ENCODE measurements at places on chromosomes 5 and 9.

- DNase-seq: no peak
These were observed 15.1 kb upstream of the ISOC1 start for GRCh38 chr5:129079496-129079895.

DNA sequence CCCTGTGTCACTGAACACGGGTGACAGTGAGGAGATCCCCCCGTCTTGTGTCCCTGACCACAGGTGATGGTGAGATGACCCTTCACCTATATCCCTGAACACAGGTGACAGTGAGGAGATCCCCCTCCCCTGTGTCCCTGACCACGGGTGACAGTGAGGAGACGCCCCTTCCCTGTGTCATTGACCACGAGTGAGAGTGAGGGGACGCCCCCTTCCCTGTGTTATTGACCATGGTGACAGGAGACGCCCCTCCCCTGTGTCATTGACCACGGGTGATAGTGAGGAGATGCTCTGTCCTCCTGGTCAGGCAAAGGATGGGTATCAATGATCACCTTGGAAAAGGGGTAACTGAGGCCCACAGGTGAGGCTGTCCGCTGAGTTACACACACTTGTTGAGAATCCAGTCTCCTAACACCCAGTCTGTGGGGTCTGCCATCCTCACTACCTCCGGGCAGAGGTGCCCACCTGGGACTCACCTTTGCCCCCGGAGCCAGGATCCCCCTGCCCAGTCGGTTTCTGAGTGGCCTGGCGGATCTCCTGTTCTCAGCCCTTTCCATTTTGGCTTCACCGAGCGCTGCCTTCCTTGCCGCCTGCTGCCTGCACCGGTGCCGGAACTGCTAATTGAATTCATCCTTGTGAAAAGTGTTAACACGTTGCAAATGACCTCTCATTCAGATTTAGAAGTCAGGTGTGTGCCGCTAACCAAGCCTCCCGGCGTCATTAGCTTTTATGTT is 68.2 kb upstream of the BARHL1 start:
- DNase-seq: no peak

DNA sequence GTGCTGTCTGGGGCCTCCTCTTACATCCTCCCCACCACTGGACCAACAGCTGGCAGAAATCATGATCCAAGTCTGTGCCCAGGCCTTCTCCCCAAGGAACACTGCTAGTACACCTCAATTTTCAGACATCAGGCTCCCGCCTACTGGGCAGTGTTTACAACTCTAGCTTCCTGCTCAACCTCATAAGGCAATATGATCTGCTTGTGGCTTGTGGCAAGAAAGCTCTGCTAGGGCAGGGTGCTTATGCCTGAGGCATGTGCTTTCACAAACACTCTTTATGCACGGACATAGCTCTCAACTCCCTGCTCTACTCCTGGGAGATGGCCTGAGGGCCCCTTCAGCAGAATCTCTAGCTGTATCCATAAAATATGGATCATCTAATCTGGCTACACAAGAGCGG is 32.5 kb downstream of the SH3TC2 start:
- DNase-seq: no peak

- no peak for DNase-seq
These were observed 90.9 kb upstream of the PPP1R2B start for GRCh38 chr5:156759156-156759555.

DNA sequence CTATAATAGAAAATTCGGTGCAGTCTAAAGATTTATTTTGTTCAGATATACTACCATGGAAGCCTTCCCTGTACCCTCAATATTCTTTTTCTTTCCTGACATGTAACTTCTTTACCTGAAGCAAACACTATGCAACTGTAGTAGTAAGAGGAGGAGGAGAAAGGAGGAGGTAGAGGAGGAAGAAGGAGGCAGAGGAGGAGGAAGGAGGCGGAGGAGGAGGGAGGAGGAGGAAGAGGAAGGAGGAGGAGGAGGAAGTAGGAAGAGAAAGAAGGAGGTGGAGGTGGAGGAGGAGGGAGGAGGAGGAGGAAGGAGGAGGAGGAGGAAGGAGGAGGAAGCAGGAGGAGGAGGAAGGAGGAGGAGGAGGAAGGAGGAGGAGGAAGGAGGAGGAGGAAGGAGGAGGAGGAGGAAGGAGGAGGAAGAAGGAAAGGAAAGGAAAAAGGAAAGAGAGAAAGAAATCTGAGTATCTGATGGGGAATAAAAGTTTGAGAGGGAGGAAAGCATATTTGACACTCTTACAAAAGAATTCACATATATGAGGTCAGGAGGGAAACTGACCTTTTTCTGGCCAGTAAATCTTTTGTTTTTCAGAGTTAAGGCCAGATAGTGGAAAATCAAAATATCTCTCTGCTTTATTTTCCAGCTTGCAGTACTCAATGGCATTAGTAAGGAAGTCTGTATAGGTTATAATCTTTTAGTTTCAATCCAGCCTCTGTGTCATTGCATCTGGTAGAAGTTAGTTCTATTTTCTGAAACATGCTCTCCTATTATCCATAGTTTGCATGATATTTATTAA is 114.5 kb upstream of the LPAR1 start:
- no peak for DNase-seq

GRCh38 chr9:121658166-121658565 is 6.7 kb downstream of the DAB2IP start:
- DNase-seq: no peak

DNA sequence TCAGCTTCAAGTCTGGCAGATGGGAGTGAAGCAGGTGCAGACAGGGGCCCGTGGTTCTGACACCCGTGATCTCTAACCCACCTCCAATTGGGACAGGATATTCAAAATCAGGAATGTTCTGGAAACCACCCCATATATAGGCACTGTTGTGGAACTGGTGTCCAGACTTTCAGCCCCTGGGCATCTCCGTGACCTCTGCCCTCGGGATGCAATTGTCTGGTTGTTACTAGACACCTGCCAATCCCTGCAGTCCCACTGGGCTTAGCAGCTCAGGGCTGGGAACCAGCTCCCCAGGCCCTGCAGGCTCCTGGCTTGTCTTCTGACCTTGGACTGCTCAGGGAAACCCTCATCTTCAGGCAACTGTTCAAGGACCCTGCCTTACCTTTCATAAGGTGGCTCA is 38.8 kb downstream of the NTNG2 start:
- no peak for DNase-seq

DNA sequence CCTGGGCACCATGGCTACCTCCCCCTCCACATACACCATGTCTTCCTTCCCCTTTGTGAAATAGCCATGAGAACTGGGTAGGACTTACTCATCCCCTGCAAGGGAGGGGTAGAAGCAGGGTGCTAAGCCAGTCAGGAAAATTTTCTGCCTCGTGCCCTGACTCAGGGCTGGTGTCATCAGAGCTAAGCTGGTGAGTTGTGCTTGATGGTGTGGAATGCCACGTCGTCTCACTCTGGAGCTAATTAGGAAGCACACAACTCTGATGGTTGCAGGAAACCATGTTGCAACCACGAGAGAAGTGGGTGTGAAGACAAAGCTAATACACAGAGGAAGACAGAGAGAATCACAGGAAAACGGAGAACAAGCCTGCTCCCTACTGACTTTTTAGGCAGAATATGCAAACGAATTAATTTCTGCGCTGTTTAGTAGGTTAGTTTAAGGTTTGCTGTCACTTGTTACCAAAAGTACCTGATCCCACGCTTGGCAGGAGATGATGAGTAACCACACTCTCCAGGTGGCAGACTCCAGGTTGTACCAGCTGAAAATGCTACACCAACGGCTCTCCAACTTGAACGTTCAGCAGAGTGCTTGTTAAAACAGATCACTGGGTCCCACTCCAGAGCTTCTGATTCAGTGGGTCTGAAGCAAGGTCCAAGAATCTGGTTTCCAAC is 54.5 kb downstream of the STK10 start:
- DNase-seq: no peak

DNA sequence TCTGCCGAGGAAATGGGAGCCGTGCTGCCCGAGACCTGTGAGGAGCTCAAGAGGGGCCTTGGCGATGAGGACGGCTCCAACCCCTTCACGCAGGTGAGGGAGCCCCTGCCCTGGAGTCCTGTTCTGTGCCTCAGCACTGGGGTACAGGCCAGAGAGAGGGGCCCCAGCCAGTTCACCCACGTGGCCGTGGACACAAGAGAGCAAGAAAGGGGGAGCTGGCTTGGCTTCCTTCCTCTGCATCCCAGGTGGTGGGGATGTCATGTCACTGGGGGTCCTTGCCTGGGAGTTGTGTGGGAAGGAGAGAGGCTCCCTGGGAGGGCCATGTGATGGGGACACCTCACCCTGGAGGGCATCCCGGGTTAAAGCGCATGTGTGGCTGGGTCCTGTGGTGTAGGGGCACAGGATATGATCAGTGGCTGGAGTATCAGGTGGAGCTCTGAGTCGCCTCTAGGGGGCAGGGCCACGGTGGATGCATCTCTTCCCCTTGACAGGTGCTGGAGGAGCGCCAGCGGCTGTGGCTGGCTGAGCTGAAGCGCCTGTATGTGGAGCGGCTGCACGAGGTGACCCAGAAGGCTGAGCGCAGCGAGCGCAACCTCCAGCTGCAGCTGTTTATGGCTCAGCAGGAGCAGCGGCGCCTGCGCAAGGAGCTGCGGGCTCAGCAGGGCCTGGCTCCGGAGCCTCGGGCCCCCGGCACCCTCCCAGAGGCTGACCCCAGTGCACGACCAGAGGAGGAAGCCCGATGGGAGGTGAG is 7.5 kb downstream of the N4BP3 start:
- DNase-seq: peak; percentile 25

- DNase-seq: no peak
These were observed 12.6 kb downstream of the IRX2 start for GRCh38 chr5:2738700-2739359.

DNA sequence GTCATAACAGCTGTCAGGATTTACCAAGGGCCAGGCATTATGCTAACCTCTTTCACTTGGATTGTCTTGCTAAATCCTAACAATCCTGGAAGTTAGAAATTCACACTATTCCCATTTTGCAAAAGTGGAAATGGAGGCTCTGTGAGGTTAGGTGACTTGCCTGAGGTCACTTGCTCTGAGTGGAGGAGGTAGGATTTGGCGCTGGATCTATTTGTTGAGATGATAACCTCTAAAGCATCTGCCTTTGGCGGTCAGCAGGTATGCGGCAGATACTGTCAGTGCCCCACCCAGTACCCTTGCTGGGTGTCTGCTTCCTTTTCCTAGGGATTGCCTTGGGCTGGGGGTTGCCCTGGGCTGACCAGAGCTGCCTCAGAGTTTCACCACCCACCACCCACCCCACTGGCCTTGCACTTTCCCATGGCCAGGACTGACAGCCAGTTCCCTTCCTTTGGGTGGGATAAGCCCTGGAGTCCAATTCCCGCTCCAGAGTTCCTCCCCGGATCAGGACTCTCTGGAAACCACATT is 164.8 kb upstream of the MSX2 start:
- DNase-seq: no peak

DNA sequence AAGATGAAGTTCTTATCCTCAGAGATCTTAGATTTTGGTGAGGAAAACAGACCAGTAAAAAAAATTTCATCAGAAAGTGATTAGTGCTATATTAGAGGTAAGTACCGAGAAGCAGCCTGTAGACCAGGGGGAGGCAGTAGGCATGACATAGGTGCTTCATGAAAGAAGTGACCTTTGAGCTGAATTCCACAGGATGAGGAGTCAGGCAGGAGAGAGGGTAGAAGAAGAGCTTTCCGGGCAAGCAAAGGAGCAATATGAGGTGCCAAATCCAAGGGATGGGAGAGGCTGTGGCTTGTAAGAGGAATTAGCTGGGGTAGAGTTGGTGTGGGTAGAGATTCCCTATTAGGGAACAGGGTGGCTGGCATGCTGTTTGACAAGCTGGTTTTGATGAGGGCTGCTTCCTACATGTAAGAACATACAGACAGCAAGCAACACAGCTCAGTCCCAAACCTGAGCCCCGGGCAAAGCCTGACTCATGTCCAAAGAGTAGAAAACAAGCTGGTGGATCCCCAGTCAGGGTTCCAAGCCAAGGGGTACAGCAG is 48.4 kb upstream of the PWWP2A start:
- DNase-seq: no peak

DNA sequence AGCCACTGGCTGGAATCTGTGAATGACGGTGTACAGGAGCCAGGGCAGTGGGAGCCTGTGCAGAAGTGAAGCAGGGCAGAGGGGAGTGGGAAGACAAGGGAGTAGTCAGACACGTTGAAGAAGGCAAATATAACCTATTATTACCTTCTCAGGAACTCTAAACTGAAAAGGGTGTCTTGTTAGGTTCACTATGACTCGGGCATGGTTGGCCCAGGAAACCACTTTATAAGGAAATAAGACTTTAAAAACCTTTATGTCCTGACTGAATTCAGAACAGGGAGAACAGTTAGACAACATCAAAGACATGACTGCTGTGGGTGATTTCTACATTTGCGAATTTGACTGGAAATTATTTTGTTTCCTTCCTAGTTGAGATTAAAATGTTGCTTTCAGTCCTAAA is 107.5 kb downstream of the ACER2 start:
- no peak for DNase-seq

- no peak for DNase-seq
These were observed 64.4 kb upstream of the TNFSF8 start for GRCh38 chr9:114994768-114995167.

DNA sequence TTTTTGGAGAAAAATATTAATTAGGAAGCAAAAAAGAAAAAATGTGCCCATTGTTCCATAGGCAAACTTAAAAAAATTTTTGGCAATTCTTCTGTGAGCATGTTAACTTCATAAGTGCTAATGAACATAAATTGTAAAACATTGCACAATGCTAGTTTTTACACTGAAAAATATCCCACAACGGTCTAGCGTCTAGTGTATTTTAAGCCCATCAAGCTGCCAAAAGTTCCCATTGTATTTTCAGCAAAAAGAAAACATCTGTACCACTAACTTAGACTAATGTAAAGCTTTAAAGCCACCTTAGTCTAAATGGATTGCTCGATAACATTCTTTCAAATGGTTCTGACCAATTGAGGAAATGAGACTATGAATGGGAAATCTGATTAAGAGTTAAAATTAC is 2.8 kb downstream of the NR6A1 start:
- no peak for DNase-seq

DNA sequence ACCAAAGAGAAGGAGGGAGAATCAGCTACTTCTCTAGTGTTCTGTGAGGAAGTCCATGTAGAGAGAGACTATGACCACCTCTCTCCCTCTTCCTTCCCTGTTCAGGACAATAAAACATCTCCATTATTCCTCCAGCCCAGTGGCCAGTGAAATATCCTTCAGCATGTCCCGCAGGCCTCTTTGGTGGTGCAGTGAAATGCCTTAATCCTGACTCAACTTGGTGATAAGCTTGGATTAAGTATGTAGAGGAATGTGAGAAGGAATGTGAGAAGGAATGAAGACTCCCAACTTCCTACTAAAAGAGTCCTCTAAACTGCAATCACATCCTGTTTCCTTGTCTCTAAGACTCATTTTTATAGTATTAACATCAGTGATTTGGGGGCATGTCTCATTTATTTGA is 167.3 kb downstream of the TRPM3 start:
- no peak for DNase-seq

Measured in progenitor cell of endocrine pancreas (in vitro differentiated cells).